ENCODE measurements at places on chromosomes 2 and 18.

- DNase-seq, result no peak
These were observed 105.0 kb downstream of the NEDD4L start for GRCh38 chr18:58148954-58149471.

DNA sequence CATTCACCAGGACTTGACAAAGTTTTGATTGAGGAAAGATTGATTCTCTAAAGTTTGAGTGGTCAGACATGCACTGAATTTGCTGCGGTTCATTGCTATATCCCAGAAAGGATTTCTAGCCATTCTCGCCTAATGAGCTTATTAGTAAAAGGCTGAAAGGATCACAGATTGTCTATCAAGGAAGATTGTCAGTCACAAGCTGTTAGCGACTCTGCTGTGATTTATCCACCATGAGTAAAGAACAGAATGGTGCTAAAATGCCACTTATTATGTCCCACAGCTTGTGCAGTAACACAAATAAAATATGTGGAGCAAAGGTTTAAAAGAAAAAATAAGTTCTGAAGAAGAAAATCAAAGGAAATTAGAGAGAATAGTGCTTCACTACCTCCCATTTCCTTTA, 701.2 kb upstream of the CDH7 start:
- no peak for DNase-seq

DNA sequence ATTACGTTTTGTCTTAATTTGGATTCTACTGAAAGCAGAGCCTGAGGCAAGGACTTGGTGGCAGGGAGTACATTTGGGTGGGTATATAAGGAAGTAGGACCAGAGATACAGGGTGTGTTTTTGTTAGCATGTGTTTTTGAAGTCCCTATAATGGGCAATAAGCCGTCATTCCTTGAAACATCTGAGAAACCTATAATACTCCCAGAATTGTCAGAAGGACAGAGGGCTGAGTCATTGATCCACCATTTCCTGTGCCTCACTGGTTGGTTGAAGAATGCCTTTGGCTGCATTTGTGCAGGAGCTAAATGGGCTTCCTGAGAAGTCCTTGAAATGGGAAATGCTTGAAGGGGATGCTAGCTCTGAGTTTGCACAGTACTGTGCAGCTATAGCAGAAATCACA, 281.8 kb upstream of the ZEB2 start:
- no peak for DNase-seq

GRCh38 chr2:127624756-127625571, 21.0 kb upstream of the GPR17 start:
- no peak for DNase-seq

DNA sequence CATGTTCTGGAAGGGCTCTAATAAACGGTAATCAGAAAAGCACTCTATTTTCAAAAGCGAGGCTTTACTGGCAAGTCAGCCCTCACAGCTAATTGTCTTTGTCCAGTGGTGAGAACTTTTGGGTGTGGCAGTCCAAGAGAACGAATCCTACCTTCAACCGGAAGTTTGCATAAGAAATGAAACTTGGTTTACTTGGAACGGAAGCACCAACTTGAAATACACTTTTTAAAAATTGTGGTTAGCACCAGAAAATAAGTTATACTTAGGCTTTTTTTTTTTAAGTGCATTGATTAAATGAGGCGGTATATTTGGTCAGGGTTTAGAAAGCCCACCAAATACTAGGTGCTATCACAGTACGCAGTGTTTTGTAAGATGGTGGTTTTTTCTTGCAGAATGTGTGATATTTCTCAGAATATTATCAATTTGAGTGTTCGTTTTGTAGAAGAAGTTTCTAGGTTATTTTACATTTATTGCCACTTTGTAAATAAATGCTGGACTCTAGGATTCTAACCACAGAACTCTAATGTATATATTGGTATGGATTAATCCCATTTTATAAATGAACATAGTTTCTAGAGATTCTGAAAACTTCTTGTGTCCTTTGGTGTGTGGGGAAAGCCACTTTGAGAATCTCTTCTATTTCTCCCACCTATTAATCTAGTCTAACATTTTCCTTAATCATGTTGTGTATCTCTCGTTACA, 1.2 kb downstream of the MYL12A start:
- no peak for DNase-seq

- no peak for DNase-seq
These were observed 44.6 kb downstream of the APOB start for GRCh38 chr2:20998972-20999905.

GRCh38 chr2:1676091-1676912, 68.0 kb downstream of the PXDN start:
- no peak for DNase-seq

DNA sequence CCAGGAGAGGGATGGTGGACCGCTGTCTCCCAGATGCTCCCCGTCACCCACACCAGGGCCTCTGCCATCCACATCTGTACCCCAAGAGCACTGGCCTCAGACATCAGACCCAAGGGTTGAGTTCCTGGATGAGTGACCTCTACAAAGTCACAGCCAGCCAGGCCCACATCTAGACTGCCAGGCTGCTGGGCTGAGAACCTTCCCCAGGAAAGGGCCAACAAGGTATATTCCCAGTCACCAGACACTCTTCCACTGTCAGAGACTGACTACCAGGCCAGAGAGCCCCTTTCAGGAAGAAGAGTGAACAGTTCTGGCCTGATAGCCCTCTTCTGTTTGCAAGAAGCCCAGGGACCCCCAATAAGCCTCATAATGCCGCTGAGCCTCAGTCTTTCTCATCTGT, 44.3 kb downstream of the C1QL2 start:
- no peak for DNase-seq

DNA sequence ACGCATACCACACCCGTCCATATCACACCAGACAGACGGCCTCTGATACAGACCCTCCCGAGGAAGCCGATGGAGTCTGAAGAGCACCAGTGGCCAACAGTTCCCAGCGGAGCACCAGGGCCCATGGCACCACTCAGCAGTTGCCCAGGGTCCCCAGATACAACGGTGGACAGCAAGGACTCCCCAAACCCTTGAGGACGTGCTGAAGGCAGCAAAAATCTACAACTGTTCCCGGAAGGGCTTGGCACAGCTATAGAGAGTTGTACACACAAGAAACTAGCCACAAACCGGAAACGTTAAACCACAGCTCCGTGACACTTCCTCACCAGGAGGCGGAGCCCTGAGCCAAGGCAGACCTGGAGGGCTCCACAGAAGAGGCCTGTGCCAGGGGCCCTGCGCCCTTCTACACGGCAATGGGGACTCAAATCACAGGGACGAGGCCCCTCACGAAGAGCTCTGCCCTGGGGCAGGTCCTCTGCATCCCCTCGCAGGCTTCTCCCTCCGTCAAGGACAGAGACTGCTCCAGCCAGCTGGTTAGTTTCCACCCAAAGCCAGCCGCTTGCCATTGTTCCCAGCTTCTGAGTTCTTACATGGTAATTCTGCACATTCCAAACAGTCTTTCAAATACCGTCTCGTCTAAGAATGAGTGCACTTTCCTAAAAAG, 133.4 kb downstream of the HDAC4 start:
- DNase-seq, result no peak

GRCh38 chr18:35343488-35343935, 708 bp downstream of the ZNF24 start:
- DNase-seq, result no peak

GRCh38 chr2:176856683-176857082, 355.9 kb upstream of the HNRNPA3 start:
- no peak for DNase-seq

GRCh38 chr2:100936070-100936741, 65.9 kb upstream of the RPL31 start:
- DNase-seq, result no peak

DNA sequence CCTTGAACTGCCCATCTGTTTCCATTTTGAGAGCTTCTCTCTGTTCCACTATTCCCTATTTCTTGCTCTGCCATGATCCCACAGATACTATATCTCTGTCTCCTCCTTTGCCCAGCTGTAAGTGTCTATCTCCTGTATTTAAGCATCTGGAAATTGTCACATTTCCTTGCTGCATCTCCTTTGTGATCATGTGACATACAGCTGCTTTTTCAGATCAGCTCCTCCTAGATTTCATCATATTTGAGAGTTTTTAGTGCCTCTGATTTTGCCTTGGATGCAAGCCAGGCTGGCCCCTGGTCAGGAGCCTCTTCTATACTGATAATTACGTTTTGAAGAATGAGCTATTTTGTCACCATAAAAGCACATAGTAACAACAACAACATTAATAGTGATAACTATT, 131.7 kb upstream of the TNP1 start:
- DNase-seq, result peak; percentile 13

DNA sequence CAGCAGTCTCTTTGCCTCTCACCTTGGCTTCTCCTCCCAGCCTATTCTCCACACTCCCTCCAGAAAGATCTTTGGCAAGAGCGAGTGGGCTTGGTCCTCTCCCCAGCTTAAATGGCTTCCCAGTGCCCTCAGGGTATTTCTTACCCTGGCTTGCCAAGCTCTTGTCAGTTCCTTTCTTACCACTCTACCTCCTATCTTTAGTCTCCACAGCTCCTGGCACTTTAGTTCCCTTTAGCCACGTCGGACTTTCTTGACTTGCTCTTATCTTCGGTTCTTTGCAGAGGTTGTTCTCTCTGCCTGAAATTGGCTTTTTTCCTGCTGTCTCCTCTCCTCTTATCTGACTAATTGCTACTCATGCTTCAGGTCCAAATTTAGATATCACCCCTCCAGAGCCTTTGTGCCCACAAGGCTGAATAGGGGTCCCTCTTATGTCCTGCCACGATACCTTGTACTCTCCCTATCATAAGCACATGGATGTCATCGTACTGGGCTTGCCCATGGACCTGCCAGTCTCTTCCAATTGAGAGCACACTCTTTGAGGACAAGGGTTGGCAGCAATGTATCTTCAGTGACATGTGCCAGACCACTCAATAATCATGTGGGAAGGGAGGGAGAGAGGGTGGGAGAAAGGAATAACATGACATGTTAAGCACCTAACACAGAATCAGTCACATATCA, 131.7 kb upstream of the CTAGE1 start:
- DNase-seq, result no peak

- peak; percentile 20 for DNase-seq
These were observed 21.5 kb upstream of the BIN1 start for GRCh38 chr2:127128445-127128904.

- no peak for DNase-seq
These were observed 1201.8 kb upstream of the CDH2 start for GRCh38 chr18:29378651-29379136.
